ENCODE measurements at places on chromosomes 4 and X. TPM values are rescaled to one million over a fixed set of nuclear protein-coding genes. Genes with fewer than 3 reads are reported as not detected.

- DNase-seq, result no peak
These were observed 144.2 kb downstream of the POLA1 start for GRCh38 chrX:24837966-24838365.

- no peak for DNase-seq
These were observed 120.3 kb upstream of the ATXN3L start for GRCh38 chrX:13440176-13440575.

CRLF2 gene
- total RNA-seq, result not detected

NOX1 gene
- not detected for total RNA-seq

- DNase-seq, result no peak
These were observed 167.7 kb downstream of the MGST2 start for GRCh38 chr4:139833151-139833910.

DNA sequence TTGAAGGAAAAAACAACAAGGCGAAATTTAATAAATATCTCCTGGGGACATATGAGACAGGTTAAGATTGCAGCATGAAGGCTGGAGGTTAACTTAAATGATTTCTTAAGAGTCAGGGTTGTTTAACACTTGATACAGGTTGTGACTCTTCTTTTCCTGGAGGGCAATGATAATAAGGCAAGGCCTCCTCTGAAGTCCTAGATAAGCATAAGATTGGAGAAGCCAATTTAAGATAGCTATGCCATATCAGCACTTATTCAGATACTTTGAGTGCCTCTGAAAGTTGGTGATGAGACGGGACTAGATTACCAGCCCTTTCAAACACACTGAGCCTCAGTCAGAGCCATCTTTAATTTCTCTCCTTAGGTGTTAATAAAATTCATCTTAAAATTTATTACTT, 350.8 kb downstream of the FBXO8 start:
- DNase-seq, result no peak

HHIP gene
- 0.33 TPM for total RNA-seq

GRCh38 chr4:76016393-76016792, 6.9 kb downstream of the CXCL10 start:
- no peak for DNase-seq

DNA sequence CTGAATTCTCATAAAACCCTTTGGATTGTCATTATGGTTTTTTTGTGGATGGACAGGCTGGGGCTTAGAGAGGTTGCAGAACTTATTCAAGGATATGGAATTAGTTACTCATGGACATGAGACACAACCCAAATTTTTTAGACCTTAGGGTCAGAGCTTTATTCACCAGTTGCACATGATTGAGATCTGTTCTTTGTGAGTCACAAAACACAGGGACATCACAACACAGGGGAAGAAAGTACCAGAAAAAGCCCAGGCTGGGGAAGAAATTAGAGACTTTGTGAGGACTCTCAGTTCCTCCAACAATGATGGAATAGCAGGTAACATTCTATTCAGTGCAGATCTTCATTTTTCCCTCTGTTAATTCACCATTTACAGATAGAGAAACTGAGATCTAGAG, 602.4 kb upstream of the CPEB2 start:
- DNase-seq, result no peak

GRCh38 chrX:86148024-86148511, at the start of gene DACH2:
TSS of gene DACH2 (plus strand) at chrX:86148451.
- DNase-seq, result peak; percentile 86

DNA sequence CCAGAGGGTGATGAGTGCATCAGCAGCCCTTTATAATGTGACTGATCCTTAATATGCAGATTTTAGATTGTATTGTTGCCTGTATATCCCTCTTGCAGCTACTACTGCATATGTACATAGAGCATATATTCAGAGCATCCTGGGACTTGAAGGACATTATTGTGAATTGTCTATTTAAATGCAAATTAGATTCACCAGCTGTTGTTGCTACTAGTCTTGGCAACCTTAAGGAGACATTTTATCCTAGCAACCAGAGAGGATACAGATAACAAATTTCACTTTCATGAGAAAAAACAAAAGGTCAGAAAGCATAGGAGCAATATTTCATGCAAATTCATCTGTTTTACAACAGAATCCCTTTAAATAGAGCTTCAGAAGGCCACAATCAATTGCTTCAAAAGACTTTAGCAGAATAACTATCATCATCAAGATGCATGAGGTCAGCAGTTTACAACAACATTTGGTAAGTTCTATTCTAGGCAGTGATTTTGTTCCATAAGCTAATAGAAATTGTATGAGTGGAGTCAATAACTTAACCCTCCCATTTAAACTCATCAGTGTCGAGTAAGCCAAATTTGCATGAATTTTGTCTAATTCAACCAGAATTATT, 148.6 kb downstream of the GC start:
- no peak for DNase-seq

DNA sequence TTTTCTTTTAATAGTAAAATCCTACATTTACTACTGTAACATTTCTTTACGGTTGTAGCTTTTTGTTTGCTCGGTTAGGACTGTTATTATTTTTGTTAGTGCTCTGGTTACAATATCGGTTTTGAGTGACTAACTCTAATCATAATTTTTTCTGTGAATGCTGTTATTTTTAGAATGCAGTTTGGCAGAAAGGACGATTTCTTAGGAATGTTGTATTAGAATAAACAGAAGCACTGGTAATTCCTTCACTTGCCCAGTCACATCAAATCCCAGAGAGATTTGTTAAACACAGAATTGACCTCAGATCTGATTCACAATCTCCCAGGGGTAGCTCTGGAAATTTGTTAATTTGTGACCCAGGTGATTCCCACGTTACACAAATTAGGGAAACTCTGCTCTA, 21.7 kb downstream of the DDIT4L start:
- DNase-seq, result no peak

DNA sequence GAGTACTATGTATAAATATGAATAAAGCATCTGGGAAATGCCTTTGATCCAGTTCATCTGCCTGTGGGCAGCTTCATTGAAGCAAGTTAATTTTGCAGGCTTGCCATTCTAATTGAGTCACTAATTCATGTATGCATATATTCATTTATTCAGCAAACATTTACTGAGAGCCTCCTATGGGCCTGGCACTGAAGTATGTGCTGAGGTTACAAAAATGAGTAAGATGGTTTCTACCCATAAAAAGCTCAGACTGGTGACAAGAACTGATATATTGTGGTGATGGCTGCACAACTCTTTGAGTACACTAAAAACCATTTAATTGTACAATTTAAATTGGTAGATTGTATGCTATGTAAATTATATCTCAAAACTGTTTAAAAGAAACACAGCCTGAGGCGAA, 1.1 kb upstream of the MRPL1 start:
- no peak for DNase-seq

DNA sequence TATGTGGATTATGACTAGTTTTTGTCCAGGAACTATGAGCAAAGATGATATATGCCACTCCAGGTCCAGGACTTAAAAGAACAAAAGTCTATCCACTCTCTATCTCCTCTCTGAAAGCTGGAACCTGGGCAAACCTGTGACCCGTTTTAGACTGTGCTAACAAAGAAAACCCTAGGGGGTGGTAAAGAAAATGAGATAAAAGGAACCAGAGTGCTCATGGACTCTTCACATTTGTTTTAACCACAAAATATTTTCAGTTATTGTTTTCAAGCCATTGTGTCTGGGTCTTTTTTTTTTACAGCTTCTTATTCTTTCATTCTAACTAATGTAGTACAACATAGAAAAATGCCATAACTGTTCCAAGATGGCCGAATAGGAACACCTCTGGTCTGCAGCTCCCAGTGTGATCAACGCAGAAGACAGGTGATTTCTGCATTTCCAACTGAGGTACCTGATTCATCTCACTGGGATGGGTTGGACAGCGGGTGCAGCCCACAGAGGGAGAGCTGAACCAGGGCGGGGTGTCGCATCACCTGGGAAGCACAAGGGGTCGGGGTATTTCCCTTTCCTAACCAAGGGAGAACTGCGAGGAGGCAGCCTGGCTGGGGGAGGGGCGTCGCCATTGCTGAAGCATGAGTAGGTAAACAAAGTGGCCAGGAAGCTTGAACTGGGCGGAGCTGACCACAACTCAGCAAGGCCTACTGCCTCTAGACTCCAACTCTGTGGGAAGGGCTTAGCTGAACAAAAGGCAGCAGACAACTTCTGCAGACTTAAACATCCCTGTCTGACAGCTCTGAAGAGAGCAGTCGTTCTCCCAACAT, 45.1 kb downstream of the CHM start:
- DNase-seq, result no peak

ZDHHC15 gene
- 4.8 TPM for total RNA-seq

Data from thyroid gland (tissue), 4 donors.